NCI-H1436 treated with DMSO at 0.1 percent for 48 hours (cell line): ENCODE measurements at places on chromosomes 3 and 15.

DNA sequence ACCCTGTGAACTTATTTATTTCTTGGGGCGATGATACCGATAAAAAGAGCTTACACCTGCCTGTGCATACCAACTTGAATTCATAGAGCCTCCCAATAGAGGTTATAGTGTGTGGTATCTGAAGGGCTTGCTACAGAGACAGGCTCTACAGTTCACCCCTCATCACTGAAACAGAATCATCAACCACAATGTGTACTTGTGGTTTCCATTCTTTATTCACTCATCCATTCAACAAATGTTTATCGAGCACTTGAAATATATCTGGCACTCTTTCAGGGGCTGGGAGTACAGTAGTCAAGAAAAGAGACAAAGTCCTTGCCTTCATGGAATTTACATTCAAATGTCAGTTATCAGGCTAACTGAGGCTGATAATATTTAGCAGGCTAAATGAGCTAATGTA, 134.4 kb upstream of the SKOR1 start:
- no peak for DNase-seq

- no peak for DNase-seq
These were observed 53.3 kb upstream of the KCNMB2 start for GRCh38 chr3:178482981-178483380.

DNA sequence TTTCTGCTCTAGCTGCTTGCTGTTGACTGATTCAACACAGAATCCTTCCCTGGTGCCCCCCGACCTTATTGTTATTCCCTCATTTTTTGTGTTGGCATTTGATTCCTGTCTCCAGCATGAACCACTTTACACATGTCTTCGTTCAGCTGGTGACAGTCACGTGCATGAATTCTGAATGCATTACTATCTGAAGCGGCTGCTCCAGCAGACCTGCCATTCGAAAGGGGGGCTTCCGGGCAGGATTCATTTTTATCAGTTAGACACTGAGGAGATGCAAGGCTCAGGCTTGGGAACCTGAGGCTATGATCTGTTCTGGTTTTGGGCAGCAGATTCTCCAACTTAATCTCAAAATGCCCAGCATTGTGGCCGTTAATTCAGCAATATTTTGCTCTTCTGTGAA, 336.2 kb downstream of the EPHB1 start:
- DNase-seq, result no peak

- DNase-seq, result no peak
These were observed 44.2 kb downstream of the ZMAT3 start for GRCh38 chr3:179027326-179027900.

DNA sequence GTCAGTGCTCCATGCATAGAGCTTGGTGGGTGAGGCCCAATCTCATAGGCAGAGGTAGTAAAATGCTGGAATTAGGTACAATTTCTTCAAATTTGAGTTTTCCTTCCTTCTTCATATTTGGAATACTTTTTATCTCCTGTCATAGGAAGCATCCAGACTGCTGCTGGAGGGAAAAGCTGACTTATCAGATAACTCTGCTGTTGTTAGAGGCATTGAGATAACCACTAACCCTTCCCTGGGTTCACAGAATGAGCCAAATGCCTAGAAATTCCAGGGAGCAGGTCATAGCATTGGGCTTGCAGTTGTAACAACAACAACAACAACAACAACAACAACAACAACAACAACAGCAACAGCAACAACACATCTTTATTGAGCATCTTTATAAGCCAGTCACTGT, 332.7 kb downstream of the PDCD6IP start:
- no peak for DNase-seq

GRCh38 chr3:132517311-132517710, 79.8 kb upstream of the ACKR4 start:
- no peak for DNase-seq

GRCh38 chr15:64343222-64343621, 12.8 kb downstream of the CSNK1G1 start:
- DNase-seq, result no peak

DNA sequence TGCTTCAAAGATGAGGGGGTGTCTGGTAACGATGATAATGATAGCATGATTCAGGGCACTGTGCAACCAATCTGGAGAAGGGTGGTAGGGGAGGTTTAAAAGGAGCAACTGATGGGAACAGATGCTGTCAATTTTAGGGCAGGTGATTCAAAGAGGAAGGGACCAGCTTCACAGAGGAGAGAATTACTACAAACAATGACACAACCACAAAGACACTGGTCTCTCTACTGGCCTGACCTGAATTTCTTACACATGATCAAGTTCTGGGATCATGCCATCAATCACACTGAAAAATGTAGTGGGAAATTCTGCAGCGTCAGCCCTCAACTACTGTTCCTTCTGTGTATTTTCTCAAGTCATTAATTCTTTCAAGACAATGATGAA, 2.6 kb upstream of the CDV3 start:
- no peak for DNase-seq

GRCh38 chr3:100297784-100298183, 36.8 kb upstream of the NIT2 start:
- no peak for DNase-seq

GRCh38 chr3:183188895-183189462, 26.4 kb upstream of the LAMP3 start:
- DNase-seq, result no peak

GRCh38 chr15:69511716-69512340, 59.2 kb downstream of the RPLP1 start:
- DNase-seq, result no peak

DNA sequence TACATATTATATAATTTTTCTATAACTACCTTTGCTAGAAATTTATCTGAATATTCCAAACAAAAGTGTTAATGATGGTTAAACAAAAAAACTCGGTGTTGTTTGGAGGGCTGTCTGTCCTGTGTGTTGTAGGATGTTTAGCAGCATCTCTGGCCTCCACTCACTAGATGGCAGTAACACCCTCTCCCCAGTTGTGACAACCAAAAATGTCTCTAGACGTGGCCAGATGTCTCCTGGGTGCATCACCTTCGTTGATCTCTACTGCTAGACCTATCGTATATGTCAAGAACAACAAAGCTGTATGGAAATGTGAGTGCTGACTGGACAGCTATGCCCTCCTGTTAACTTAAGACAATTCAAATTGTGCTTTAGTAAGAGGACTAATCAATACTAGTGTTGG, 14.1 kb downstream of the ANKRD34C start:
- DNase-seq, result no peak

- no peak for DNase-seq
These were observed 2.6 kb upstream of the PYGO1 start for GRCh38 chr15:55590788-55591187.

DNA sequence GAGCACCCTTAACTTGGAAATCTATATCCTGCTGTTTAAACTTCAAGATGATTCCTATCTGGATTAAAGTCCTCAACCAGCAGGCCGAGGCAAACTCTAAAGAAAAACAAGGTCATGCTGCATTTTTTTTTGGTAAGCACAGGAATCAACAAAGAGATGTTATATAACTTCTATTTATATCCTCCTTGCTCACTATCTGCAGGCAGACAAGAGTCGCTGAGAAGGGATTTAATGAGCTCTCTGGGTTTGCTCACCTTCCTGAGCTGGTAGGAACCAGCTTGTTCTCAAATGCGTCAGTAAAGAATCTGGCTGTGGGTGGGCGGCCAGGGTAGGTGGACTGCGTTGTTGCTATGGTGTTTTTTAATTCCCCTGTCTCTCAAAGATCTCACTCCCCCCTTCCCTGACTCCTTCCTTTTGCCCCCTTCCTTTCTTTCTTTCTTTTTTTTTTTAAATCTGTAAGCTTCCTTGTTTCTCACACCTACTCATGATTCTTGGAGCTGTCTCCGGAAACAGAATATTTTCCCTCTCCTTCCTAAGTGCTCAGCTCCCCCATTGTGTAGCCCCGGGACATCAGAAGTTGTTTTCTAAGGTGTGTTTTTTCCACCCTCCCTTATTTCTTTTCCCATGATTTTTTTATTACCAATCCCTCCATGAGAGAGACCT, 228.8 kb upstream of the BHLHE40 start:
- no peak for DNase-seq

DNA sequence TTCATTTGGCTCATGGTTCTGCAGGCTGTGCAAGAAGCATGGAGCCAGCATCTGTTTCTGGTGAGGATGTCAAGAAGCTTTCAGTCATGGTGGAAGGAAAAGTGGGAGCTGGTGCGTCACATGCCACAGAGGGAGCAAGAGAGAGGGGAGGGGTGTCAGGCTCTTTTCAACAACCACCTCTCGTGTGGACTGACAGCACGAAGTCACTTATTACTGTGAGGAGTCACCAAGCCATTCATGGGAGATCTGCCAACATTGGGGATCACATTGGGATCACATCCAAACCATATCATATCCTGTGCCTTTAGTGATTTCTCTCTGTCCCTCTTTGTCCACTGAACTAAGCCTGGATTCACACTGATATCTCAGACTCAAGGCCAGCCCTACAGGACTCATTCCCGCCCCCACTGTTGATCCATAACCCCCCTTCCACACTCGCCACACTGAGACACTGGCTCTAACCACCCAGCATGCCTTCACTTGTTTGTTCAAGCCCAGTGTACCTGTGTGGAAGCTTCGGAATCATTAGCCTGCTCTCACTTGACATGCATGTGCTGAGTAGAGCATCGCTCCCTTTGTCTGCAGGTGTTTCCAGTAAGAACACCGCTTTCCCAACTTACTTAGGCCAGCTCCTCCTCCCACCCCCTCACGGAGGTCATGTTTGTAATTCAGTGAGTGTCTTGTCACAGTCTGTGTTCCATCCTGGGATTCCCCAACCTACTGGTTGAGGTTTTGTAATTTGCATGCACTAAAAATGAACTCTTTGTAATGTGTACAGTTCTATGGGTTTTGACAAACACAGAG, 132.2 kb downstream of the KLF13 start:
- DNase-seq, result no peak

GRCh38 chr3:32278714-32279113, 40.2 kb downstream of the CMTM8 start:
- DNase-seq, result no peak

DNA sequence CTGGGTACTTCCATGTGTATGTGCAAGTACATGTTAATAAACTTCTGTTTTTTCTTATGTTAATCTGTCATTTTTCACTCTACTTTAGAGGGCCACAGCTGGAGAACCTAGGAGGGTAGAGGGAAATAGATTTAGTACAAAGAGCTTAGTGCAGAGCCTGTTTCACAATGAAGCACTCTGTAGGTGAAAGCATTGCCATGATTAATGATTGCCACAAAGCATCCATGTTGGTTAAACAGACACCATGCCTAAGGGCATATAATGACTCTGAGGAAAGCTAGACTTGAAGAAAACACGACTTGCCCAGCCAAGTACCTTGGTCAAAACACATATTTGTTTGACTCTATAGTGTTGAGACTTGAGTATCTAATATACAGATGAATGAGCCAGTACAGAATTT, 338.4 kb downstream of the FHIT start:
- DNase-seq, result no peak

GRCh38 chr3:172270557-172271166, 177.6 kb downstream of the GHSR start:
- no peak for DNase-seq

- DNase-seq, result no peak
These were observed 21.3 kb downstream of the PLA2G4E start for GRCh38 chr15:41999290-42000285.

DNA sequence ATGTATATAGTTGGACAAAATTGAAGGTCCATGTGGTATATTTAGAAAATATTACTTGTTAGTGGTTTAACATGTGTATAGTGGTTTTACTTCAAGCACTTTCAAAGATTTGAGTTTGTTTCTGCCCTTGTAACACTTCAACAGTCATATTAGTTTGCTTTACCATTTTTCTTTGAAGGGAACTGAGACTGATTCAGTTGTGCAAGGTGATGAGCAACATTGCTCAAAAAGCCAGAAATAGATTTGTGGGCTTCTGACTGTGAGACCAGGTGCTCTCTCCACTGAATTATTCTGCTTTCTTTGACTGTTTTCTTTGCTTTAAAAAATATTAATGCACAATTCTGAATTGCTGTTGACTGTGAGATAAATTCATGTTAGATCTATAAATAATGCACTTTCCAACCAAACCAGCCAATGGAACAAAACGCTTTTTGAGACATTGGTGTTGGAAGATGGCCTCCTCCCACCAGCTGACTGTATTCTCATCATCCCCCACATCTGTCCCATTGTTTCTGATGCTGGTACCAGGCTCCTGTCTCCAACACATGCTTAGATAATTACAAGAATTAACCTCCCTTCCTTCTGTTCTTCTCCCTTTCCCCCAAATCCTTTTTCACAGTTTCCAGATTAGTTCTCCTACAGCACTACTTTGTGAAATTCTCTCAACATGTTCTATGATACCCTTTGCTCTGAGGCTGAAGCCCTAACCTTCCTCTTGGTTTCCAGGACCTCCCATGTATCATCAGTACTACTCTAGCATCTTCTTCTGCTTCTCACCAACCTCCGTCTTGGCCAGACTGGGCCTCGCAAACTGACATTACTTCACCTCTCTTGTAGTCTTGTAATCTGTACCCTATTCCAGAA, 27.9 kb downstream of the PLCL2 start:
- DNase-seq, result no peak

GRCh38 chr15:27585041-27585640, 514.0 kb downstream of the OCA2 start:
- no peak for DNase-seq

DNA sequence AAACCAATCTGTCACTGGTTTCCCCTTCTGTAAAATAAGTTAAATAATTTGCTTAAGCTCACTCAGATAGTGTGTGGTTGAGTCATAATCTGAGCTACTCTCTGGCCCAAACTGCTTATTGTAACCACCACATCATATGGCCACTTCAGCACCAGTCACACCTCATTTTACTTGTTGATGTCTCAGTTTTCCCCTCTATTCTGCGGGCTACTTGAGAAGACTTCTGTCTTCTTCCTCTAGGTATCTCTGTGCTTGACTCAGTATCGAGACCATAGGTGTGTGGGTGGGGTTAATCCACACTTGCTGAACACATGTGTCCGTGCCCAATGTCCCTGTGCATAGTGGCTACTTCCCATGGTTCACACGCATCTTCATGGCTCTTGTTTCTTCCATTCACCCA, 32.9 kb downstream of the CRYGS start:
- DNase-seq, result no peak

DNA sequence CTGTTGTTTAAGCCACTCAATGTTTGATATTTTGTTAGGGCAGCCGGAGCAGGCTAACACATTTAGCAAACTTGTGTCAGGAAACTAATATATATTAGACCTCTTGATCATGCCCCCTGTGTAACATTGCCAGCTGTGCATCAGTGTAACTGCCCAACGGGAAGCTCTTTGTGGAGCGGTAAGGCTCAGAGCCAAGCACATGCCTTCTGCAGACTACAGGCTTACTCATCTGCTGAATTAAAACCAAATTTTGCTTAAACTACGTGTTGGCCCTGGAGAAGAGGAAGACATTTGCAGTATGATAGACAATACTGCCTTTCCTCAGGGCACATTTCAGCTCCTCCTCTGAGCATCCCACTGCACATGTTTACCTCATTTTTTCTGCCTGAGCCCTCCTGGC, 50.5 kb upstream of the KCNMB2 start:
- no peak for DNase-seq

GRCh38 chr15:51004103-51004551, 90.6 kb downstream of the TNFAIP8L3 start:
- DNase-seq, result no peak

- no peak for DNase-seq
These were observed 47.0 kb downstream of the OSBPL10 start for GRCh38 chr3:31934018-31934417.
